ENCODE measurements at places on chromosomes 7 and 10.

GRCh38 chr7:111492234-111492633, 70.1 kb downstream of the IMMP2L start:
- no peak for DNase-seq

GRCh38 chr7:99395616-99396327, 12.6 kb downstream of the PDAP1 start:
- no peak for DNase-seq

- DNase-seq: no peak
These were observed 14.7 kb downstream of the CCNY start for GRCh38 chr10:35351021-35351420.

GRCh38 chr10:112967200-112967599, 17.2 kb downstream of the TCF7L2 start:
- peak; percentile 63 for DNase-seq

- no peak for DNase-seq
These were observed 74.8 kb upstream of the SP8 start for GRCh38 chr7:20861468-20861867.

GRCh38 chr10:110946496-110946895, 27.1 kb downstream of the SHOC2 start:
- no peak for DNase-seq

- DNase-seq: no peak
These were observed 102.7 kb downstream of the CUBN start for GRCh38 chr10:17026686-17027485.

GRCh38 chr7:27185013-27185853, at the start of gene HOXA11:
HOXA11 (minus strand) TSS chr7:27185232; CDS start chr7:27185144, 88 bp downstream.
- DNase-seq: no peak

- DNase-seq: no peak
These were observed 700.3 kb downstream of the TNS3 start for GRCh38 chr7:46881507-46882127.

DNA sequence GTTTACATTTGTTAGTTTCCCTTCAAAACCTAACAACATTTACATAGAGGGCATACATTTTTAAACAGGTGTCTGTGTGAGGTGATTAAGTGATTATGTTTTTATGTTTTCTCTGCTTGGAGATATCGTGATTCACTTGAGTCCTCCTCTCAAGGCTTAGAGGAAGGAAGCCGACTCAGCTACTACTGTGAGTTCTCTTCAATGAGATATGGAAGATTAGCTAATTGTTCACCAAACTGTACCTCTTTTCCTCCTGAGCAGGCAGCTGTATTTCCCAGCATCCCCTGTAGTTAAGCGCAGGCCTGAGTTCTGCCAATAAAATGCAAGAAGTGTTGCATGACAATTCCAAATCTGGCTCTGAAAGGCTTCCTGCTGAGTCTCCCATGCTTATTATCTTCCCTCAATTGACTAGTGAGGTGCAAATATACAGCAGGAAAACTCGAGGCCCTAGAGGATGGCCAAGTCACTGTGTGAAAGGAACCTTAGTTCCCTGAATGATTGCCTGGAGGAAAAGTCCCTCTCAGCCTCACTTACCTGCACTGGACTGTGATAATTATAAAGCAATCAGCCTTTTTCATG, 528.7 kb downstream of the GRM8 start:
- no peak for DNase-seq

DNA sequence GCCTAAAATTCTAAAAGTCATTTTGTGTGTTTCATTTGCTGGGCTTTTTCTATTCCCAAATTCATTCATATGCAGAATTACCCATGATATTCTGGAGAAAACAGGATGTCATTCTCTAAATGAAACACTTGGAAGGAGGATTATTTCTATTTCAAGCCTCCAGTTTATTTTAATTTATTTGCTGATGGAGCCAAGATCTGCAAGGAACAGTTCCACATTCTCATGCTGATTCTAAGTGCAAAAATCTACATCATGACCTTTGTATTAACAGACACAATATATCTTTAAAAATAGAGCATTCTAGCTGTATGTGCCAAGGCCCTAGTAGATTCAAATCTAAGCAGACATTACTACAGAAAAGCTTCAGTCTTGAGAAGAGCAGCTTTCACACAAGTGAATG, 51.3 kb upstream of the KCND2 start:
- no peak for DNase-seq
